ENCODE measurements at places on chromosomes 1 and 21.

DNA sequence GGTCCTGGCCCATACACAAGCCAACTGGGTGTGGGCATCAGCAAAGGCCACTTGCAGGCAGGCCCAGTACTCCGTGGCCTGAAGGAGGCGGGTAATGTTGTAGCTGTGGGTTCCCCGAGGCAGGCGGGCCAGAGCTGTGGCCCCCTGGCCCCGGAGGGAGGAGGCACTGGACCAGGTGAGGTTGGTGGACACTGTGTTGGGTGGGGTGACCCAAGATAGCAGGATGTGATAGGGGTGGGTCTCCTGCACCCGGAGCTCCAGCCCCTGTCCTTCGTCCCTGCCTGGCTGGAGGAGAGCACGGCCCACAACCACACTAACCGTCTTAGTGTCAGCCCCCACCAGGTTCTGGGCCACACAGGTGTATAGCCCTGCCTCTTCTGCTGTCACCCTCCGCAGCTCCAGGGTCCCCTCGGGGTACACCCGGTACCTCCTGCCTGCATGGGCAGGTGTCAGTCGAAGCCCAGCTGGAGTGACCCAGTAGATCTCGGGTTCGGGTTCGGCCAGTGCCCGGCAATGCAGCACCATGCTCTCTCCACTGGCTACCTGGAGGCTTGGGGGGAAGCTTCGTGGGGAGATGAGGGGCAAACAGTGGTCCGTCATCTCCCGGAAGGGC lies 67.3 kb downstream of the LRRN2 start:
- no peak for DNase-seq

GRCh38 chr1:178684542-178685000 lies 40.5 kb upstream of the RALGPS2 start:
- no peak for DNase-seq

DNA sequence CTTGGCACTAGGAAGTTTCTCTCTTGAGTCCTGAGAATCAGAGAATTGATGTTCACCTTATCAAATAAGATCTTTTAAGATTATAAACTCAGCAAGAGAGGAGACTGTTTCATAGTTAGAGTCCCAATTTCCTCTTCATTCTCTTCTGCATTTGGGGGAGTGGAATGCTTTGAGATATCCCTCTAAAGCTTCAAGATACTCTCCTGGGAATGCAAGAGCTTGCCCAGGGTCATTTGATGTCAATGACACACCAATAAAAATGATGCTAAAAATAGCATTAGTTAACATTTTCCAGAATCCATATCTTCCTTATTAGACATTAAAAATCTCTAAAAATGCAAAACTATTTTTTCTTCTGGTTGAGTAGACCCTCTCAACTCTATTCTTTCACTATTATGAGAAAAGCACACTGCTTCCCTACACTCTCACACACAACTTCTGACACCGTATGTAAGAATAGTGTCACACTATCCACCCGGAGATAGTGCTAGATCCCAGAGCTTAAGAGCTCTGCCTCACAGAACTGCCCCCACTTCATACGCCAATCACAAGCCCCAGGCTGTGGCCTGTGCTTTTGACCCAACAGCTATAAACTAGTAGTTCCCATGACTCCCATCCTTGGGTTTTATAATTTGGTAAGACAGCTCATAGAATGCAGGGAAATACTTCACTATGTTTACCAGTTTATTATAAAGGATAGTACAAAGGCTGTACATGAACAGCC lies 399.9 kb upstream of the RUNX1 start:
- no peak for DNase-seq

DNA sequence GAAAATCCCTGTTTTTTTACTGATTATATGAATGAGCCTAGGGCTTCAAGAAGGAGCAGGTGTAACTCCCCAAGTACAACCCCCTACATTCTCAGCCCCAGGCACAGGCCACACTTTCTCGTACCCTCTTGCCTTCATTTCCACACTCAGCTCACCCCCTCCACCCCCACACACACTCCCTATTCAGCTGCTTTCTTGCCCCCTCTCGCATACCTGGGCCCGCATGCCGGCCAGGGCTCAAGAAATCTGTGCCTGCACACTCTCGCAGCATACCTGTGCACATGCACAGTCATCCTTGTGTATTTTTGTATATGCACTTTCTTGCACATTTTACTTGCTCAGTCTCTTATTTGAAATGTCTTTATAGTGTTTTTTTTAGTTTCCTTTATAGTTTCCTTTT lies 2.0 kb downstream of the PTPRF start:
- no peak for DNase-seq

GRCh38 chr1:27503844-27504587 lies 14.0 kb upstream of the WASF2 start:
- DNase-seq: no peak
